Mammary epithelial cell (primary cell): ENCODE measurements at places on chromosomes 13 and 19.
A peak's percentile ranks its signal among the peaks of the same experiment; 100 is the strongest.

DNA sequence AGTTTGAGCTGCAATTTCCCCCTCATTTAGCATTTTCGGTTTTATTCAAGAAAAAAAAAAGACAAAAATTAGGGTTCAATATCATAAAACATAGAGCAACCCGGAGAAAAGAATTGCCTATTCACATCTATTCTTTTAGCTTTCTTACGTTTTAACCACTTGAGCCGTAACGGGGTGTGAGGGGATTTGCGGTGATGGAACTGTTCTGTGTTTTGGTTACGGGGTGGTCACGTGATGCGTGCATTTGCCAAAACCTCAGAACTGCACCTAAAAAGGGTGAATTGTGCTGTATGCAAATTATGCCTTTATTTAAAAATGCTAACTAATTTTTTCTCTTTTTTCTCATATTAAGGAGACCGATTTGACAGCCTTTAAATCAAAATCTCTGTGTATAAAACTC, 22.1 kb downstream of the CLEC11A start:
- DNase-seq: no peak

- no peak for DNase-seq
These were observed 31.0 kb downstream of the SPRY2 start for GRCh38 chr13:80309926-80310325.

DNA sequence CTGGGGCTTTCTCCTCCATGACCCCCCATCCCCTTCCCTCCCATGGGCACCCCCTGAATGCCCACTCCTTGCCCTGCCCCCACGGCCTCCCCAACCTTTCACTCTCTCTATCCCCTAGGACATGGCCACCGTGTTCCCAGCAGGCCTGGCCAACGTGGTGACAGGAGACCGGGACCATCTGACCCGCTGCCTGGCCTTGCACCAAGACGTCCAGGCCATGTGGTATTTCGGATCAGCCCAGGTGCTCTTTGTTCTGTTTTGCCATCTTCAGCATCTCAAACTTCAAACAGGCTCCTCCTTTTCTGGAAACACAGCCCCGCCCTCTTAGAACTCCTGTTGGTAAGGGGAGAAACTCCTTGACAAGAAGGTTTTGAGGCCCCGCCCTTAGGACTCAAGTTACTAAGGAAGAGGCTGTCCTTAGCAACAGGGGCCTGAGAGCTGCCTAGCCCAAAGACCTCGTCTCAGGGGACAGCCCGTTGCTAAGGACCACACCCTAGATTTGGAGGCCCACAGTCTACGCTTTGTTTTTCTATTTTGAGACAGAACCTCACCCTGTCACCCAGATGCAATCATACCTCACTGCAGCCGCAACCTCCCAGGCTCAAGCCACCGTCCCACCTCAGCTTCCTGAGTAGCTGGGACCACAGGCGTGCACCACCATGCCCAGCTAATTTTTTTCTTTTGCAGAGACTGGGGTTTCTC, 5.1 kb upstream of the FLT3LG start:
- no peak for DNase-seq

DNA sequence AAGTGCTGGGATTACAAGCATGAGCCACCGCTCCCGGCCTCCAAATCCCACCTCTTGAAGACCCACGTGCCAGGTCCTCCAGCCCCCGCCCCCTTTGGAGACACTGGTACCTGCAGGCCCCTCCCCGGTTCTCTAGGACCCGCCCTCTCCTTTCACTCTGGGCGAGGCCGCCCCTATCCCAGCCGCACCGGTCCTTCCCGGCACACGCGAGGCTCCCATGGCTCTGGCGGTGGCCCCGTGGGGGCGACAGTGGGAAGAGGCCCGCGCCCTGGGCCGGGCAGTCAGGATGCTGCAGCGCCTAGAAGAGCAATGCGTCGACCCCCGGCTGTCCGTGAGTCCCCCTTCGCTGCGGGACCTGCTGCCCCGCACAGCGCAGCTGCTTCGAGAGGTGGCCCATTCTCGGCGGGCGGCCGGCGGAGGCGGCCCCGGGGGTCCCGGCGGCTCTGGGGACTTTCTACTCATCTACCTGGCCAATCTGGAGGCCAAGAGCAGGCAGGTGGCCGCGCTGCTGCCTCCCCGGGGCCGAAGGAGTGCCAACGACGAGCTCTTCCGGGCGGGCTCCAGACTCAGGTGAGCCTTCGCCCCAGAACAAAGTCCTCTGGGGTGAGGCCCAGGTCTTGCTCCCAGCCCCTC, at the start of gene CBLC:
TSS of gene CBLC (plus strand) at position 176 of the 633 bp plus-strand sequence. CDS start at position 218, 42 bp downstream.
- DNase-seq: peak; percentile 94

- no peak for DNase-seq
These were observed 238.3 kb downstream of the COG6 start for GRCh38 chr13:39893808-39894207.

GRCh38 chr19:5891938-5892771, 11.4 kb downstream of the NDUFA11 start:
- no peak for DNase-seq

DNA sequence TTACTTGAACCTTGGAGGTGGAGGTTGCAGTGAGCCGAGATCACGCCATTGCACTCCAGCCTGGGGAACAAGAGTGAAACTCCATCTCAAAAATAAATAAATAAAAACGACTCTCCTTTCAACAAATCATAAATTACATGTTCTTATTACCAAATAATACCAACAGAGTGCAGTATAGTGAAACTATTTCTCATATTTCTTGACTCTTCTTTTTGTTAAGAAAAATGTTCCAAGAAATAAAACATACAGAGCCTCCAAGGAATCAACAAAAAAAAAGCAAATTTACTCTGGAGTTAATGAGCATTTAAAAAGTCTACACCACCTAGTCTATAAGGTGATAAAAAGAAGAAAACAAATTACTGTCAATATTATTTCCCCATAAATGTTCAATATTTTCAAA, 188.8 kb downstream of the KLF12 start:
- DNase-seq: no peak

DNA sequence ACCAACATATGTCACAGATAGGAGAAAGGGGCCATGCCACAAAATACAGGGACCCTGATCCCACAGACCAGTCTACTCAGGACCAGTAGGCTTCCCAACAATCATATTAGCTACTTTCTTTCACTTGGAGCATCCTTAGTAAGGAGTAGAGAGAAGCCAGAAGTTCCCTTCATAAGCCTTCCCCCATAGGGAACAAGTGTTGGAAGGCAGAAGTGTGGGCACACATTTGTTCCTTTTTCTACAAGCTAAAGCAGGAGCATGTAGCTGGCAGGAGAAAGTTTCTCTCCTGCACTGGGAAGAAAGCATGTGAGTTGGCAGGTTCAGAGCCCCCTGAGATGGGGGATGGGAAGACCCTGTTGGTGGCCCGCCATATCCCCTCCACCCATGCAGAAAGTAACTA, 165.4 kb downstream of the KCTD12 start:
- DNase-seq: no peak

GRCh38 chr13:30119476-30119875, 187.9 kb downstream of the KATNAL1 start:
- DNase-seq: peak; percentile 84

GRCh38 chr19:33408116-33408515, 34.6 kb downstream of the CEBPG start:
- no peak for DNase-seq

- no peak for DNase-seq
These were observed 56.5 kb downstream of the TSC22D1 start for GRCh38 chr13:44519642-44520041.

GRCh38 chr19:39110263-39110967, 15.2 kb upstream of the PAK4 start:
- no peak for DNase-seq

DNA sequence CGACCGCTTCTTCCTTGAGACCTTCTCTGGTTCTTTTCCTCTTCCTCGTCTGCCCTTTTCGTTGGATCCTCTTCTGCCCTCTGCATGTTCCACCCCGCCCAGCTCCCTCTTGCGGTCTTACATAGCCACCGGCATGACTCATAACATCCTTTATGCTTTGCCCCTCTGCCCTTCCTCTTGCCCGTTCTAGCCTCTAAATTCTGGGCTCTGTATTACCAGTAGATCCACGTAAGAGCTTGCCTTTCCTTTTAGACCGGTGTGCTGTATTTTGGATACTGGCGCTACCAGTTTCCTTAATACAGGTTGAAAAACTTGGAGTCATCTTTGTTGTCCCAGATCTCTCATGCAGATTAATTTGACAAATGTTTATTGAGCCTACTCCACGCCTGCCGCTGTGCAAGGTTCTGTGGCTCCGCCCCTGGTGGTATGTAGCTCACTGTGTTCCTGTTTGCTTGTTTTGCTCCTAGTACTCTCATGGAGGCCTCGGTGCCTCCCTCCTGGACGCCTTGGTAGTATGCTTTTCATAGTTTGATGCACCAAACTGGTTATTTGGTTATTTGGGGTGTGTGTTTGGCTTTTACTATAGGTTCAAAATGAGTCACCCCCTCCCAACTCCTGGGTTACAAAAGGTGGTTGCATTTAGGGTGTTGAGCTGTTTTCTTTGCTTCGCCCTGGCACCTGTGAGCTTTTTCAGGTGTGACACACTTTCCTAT, 1.7 kb downstream of the GTF3A start:
- peak; percentile 88 for DNase-seq

DNA sequence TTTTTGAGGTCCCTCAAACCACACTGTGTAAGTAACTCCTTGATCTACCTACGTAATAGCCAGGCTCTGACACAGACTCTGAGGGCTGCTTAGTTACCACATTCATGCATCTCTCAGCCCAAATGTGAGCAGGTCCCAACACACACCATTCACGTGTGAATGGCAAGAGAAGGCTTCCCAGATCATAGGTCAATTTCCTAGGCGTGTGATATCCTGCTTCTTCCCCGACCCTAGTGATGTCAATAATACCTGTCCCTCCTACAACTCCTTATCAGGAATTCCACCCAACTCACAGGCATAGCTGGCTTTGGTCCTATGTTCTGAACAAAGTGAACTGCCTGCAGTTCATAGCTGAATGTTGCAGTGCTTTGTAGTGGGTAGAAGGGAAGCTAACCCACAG, 334.5 kb downstream of the RFC3 start:
- DNase-seq: no peak

GRCh38 chr13:77555246-77555645, 19.7 kb downstream of the SCEL start:
- no peak for DNase-seq

- no peak for DNase-seq
These were observed 18.4 kb downstream of the SBNO2 start for GRCh38 chr19:1155352-1156304.

- DNase-seq: no peak
These were observed 2.0 kb downstream of the LRRC4B start for GRCh38 chr19:50565984-50566903.

DNA sequence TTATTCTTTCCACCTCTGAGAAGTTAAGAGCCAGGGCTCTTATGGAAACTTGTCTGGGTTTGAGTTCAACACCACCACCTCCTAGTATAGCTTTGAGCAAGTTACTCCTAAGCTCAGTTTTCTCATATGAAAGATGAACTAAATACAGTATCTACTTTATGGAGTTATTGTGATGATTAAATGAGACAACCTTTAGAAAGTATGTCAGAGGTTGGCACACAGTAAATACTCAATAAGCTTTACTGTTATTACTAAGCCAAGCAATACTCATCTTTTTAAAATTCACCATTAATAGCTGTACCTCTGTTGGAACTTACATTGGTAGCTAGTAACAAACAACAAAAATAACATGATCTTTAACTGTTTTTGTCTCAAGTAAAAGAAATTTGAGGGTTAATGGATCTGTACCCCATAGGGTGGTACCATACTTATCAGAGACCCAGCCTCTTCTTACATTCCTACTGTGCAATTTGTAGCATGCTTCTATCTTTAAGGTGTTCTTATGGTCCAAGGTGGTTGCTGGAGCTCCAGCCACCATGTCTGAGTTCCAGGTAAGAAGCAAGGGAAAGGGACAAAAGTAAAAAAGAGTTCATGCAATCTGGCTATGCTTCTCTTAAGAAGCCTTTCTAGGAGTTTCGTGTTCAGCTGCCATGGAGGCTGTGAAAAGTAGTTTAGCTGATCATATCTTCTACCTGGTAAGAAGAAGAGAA, 24.1 kb upstream of the NDFIP2 start:
- DNase-seq: no peak

- DNase-seq: no peak
These were observed 34.1 kb downstream of the STK24 start for GRCh38 chr13:98542568-98543377.
